ENCODE measurements at places on chromosomes 1 and 21.

DNA sequence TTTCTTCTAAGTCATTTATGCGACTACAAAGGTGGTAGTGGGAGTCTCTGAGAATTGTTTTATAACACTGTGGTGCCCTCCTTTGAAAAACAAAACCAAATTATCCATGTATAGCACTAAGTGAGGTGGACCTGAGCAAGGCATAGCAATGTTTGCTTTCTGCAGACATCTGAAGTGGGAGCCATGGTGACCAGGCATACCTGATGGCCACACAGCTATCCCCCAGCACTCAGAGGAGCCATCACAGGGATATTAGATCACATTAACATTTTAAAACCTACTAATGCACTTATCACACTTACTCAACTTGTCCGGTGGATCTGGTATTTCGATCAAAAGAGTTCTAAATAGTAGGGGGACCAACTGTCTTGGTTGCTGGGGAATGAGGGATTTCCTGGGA lies 24.8 kb upstream of the AVPR1B start:
- DNase-seq, result no peak

- DNase-seq, result no peak
Measured at GRCh38 chr1:14262637-14263036, 335.8 kb upstream of the KAZN start.

GRCh38 chr1:196403803-196404690 lies 204.2 kb downstream of the KCNT2 start:
- DNase-seq, result no peak

DNA sequence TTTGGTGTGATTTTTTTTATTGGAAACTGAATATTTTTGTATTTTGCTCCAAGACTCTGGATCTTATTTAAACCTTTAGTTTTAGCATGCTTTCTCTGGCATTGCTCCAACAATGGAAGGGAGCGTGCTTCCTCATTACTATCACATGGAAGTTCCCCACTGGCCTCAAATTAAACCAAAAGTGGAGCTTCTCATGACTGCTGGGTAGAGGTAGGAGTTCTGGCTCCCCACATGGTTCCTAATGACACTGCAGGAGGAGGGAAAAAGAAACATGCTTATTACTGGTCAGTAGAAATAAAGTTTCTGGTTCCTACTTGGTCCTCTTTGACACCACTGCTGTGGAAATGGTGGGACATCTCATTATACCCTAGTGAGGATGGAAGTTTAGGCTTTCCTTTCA lies 310.5 kb downstream of the PTGER3 start:
- no peak for DNase-seq

DNA sequence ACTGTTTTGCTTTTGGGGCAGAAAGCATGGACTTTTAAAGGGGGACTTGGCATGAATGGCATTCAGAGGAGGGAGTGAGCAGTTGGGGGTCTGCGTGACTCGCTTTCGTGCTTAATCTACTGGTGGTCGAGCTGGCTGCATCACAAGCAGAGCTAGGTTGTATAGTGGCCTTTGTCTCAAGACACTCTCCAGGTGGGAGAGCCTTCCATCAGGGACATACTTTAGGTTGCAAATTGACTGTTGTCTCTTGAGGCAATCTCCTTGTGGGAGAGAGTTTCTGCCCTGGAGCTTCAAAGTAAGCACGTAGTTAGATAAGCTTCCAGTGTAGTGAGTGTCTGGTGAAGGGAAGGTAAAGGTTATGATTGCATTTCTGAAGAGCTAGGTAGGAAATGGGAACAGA lies 93.9 kb downstream of the C1orf21 start:
- DNase-seq, result no peak

- DNase-seq, result no peak
Measured at GRCh38 chr1:150765296-150765976, at the start of gene CTSS. TSS of gene CTSS (minus strand) at chr1:150765778. CDS start at chr1:150764763, 1,015 bp downstream.

- DNase-seq, result peak; percentile 32
Measured at GRCh38 chr1:201448990-201449389, 20.0 kb downstream of the PHLDA3 start.

- DNase-seq, result no peak
Measured at GRCh38 chr1:219542828-219543518, 69.9 kb downstream of the ZC3H11B start.

DNA sequence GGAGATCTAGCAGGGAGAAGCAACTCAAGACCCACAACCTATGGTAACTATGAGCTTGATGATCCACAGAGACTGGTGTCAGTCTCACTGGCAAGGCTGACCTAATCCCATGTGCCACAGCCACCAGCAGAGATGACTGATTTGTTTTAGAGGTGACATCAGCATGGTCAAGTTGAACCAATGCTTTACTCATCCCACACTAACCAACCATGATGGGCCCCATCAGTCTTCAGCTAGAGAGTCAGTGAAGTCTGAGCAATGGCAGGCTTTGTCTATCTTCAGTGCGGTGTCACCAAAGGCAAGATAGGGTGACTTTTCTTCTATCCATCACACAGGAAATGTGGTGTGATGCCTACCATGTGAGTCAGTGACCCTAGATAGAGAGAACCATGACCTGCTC lies 1470.7 kb downstream of the NCAM2 start:
- no peak for DNase-seq

DNA sequence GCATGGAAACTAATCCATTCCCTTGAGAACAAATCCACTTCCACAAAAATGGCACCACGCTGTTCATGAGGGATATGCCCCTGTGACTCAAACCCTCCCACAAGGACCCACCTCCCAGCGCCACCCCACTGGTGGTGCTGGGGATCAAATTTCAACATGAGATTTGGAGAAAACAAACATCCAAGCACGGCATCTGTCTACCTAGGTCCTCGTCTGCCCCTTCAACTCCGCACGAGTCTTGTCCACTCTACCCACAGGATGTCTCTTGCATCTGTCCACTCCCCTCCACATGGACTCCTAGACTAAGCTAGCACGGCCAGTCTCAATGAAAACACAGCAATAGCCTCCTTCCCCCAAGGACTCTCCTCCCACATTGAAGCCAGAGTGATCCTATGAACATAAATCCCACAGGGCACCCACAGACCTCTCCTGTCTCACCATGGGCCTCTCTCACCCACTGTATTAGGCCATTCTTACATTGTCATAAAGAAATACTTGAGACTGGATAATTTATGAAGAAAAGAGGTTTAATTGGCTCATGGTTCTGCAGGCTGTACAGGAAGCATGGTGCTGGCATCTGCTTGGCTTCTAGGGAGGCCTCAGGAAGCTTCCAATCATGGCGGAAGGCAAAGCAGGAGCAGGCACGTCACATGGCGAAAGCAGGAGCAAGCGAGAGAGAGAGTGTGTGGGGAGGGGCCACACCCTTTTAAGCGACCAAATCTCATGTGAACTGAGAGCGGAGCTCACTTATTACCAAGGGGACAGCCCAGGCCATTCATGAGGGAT lies 101.4 kb downstream of the TOMM20 start:
- no peak for DNase-seq

DNA sequence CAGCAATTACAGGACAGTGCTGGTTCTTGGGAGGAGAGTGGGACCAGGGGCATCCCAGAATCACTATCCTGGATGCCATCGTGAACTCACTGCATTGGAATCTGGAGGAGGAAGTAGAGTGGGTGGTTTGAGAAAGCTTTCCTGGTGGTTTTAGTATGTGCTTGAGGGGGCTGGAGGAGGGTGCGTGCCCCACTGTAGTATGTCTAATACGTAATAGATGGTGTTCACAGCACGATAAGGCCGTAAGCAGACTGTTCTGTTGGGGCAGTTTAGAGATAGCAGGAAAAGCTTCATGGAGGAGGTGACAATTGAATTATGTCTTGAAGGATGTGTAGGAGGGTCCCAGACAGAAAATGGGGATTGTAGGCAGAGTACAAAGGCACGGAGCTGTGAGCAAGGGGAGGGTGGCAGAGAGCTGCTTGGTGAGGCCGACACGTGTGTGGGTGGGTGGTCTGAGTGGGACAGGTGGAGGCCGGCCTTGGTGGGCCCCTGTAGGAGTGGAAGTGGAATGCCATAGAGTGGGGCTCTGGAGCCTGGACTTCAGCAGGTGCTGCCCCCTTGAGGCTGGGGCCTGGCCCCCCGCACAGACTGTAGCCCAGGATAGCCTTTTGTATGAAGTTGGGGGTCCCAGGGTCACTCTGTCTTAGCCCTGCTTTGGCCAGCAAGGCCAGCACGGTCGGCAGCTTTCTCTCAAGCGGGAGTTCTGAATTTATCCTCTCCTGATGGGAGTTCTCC lies 37.0 kb downstream of the IL6R start:
- no peak for DNase-seq

DNA sequence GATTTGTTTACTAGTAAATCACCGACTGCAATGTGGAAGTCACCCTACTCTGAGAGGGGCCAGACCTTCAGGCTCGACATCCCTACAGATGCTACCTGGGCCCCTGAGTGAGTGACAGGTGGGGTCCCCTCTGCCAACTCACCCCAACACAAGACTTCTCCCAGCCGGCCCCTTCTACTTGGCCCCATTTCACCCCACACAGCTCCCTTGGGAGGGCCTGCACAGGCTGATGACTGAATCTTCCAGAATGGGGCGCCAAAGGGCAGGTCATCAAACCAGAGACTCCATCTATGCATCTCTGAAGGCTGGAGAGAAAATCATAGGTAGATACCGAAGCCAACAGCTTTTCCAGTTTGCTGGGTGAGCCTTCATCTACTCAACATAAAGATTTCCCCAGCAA lies 9.4 kb upstream of the S100A8 start:
- DNase-seq, result no peak

GRCh38 chr21:27690426-27690825 lies 723.5 kb upstream of the ADAMTS5 start:
- DNase-seq, result no peak

GRCh38 chr1:171798765-171799164 lies 17.3 kb downstream of the METTL13 start:
- DNase-seq, result no peak

- DNase-seq, result peak; percentile 57
Measured at GRCh38 chr21:38263493-38263892, 6.7 kb downstream of the KCNJ15 start.

DNA sequence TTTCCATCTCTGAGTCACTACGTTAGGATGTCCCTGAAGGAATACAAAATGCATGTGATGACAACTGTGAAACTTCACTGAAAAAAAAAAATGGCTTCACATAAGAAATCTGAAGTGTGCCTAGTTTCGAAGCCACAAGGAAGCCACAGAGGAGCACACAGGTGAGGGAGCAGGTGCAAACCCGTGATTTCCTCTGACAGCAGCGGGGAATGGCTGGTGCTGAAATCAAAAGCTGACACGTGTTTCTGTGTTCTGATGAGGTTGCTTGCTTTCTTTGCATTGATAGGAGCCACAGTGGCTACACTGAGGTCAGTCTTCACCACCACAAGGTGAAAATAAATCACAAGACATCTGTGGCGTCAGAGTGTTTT lies 105.7 kb upstream of the TLR5 start:
- no peak for DNase-seq

- no peak for DNase-seq
Measured at GRCh38 chr1:158212320-158212719, 31.6 kb downstream of the CD1D start.

Data from aorta (tissue), 5 donors.